ENCODE measurements at places on chromosomes 11 and 22.
A peak's percentile ranks its signal among the peaks of the same experiment; 100 is the strongest.

DNA sequence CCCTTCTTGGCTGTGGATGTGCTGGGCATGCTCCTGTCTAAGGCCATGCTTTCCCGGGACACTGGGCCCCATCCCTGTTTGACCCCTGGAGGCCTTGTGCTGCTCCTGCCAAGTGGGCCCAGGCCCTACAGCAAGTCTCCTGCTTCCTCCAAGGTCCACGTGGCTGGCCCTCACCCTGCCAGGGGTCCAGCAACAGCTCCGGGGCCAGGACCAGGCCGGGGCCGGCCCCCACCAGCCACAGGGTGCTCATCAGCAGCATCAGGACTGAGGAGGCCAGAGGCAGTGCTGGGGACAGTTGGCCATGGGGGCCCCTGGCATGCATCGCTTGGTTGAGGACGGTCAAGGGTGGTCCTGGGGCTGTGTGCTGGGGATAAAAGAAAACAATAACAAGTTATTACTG is 2.5 kb downstream of the RHBDD3 start:
- DNase-seq, result no peak

- DNase-seq, result peak; percentile 1
These were observed 4.7 kb upstream of the FOLH1 start for GRCh38 chr11:49213026-49213560.

DNA sequence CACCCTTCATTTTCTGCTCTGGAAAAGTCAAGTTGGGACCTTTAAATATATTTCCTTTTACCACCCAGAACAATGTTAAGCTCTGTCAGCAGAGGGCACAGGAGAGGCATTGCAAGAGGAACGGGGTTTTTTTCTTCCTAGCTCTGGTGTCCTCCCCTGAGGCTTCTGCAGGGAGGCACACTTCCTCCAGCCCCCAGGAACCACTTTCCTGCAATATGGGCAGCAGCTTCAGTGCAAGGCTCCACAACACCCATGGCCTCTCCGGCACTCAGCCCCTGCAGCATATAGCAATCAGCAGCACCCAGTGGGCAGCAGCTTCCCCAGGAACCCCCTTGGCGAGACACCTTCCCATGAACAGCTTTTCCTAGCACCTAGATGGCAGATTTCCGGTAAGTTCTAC is 101.4 kb downstream of the SYT9 start:
- no peak for DNase-seq

DNA sequence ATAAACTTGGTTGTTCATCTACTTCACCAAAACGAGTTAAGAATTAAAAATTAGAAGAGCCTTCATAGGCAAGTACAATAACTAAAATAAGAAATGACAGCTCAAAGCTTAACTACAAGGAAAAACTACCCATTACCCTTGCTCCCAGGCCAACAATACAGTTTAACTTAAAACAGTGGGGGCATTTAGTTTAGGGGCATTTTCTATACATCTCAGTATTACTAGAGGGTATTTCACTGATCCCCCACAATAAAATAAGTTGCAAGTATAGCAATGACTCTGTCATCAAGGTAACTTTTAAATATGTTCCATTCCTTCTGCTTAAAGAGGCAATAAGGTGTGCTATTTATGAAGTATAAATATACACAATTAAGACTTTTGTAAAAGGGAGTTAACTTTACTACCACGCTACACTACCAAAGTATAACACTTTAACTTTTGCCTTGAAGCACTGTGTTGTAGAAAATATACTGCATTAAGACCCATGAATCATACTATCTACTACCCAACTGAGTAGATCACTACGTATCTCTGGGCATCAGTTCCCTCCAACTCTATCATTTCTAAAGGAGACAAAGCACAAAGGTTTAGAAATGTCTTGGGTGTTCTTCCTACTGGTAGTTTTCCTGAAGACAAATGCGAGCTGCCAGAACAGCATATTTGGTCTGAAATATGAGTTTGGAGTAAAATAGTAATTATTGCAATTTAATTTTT is 29.8 kb downstream of the CHORDC1 start:
- DNase-seq, result no peak

Data from stomach (tissue), 19 donors.